ENCODE measurements at places on chromosomes 2 and 18. TPM values are rescaled to one million over a fixed set of nuclear protein-coding genes. Genes with fewer than 3 reads are reported as not detected.

- no peaks in the 10 kb centered on the region for H3K4me1 ChIP-seq
- H3K36me3 ChIP-seq = no peaks in the 10 kb centered on the region
- DNase-seq = no peak
- H3K27me3 ChIP-seq = no peaks in the 10 kb centered on the region
Measured at GRCh38 chr18:1488957-1489356, 584.3 kb downstream of the ADCYAP1 start.

DNA sequence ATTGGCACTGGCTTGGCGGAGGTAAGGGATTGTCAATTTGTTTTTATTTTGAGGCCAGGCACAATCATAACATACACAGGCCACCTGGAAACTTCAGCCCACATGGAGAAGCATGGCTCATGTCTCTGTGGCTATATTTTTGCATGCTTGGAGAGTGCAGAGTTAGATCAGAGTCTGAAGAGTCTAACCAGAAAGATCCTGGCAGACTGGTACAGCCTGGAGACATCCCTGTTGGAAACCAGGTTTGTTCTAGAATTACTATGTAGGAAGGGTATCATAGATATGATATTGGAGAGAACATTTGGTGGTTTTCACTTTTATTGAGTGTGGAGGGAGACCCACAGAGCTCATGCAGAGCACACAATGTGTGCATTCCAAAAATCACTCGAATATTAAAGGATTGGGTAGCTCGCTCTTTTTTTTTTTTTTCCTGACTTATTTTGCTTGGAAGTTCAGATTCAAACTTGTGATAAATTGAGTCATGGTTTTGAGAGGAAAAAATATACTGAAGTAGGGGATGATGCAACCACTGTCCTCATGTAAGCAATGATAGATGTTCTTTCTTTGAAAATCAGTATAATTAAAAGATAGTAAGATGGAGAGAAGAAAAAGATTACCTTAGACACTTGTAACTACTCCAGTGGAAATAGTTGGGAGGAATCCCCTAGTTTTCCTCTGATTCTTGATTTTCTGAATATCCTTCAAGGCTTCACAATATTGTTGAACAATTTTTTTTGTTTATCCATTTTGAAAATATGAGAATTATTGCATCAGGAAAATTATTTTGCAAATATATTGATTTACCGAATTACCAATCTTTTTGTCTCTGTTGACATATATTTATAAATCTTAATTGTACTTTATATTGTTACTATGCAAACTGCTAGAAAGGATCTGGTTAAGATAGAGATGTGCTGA lies 185.7 kb upstream of the ZEB2 start:
- no peak for DNase-seq
- H3K27me3 ChIP-seq = peaks cover 31% of the 10 kb centered on the region
- H3K27ac ChIP-seq = no peak overlapping the region

GRCh38 chr2:239469106-239469960 lies 68.5 kb upstream of the HDAC4 start:
- peaks cover 18% of the 10 kb centered on the region for H3K27me3 ChIP-seq
- H3K4me1 ChIP-seq = peaks cover 8% of the 10 kb centered on the region
- no peak for DNase-seq
- H3K4me3 ChIP-seq = no peak overlapping the region

- H3K4me1 ChIP-seq = no peaks in the 10 kb centered on the region
- H3K4me3 ChIP-seq = no peak overlapping the region
Measured at GRCh38 chr2:184728411-184728810, 130.1 kb downstream of the ZNF804A start.

DNA sequence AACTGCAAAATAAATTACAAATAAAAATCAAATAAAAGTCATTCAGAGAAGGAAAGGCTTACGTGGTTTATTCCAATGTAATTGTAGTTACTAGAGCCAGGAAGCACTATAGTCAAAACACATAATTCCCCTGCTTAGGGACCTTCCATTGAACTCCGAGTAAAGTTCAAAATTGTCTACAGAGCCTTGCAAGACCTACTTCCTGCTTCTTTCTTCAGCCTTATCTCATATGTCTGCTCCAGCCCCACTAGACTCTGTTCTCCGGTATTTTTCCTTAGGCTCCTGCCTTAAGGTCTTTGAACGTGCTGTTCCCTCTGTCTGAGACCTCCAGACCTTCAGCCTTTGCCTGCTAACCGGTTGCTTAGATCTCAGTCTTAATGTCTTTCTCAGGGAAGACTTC lies 104.3 kb downstream of the ARL6IP6 start:
- no peak for DNase-seq
- H3K27me3 ChIP-seq = peaks cover 16% of the 10 kb centered on the region
- no peak overlapping the region for H3K4me3 ChIP-seq
- H3K27ac ChIP-seq = no peak overlapping the region

- H3K4me3 ChIP-seq = no peak overlapping the region
- H3K27me3 ChIP-seq = no peaks in the 10 kb centered on the region
- H3K36me3 ChIP-seq = peaks cover 2% of the 10 kb centered on the region
- DNase-seq = no peak
Measured at GRCh38 chr18:23307567-23308295, 145.4 kb upstream of the RIOK3 start.

GRCh38 chr2:24380820-24381219 lies 20.5 kb upstream of the ITSN2 start:
- peaks cover 2% of the 10 kb centered on the region for H3K4me1 ChIP-seq
- H3K36me3 ChIP-seq = no peaks in the 10 kb centered on the region
- no peak for DNase-seq

CYP27A1 gene
- total RNA-seq = 0.39 TPM

DNAJC5G gene
- total RNA-seq = not detected

SLC9A4 gene
- 0.18 TPM for total RNA-seq

C2orf81 gene
- 3.3 TPM for total RNA-seq

Measured in T-helper 17 cell (primary cell).